NAMALWA (cell line): ENCODE measurements at places on chromosomes 16 and 17.
A peak's percentile ranks its signal among the peaks of the same experiment; 100 is the strongest.

DNA sequence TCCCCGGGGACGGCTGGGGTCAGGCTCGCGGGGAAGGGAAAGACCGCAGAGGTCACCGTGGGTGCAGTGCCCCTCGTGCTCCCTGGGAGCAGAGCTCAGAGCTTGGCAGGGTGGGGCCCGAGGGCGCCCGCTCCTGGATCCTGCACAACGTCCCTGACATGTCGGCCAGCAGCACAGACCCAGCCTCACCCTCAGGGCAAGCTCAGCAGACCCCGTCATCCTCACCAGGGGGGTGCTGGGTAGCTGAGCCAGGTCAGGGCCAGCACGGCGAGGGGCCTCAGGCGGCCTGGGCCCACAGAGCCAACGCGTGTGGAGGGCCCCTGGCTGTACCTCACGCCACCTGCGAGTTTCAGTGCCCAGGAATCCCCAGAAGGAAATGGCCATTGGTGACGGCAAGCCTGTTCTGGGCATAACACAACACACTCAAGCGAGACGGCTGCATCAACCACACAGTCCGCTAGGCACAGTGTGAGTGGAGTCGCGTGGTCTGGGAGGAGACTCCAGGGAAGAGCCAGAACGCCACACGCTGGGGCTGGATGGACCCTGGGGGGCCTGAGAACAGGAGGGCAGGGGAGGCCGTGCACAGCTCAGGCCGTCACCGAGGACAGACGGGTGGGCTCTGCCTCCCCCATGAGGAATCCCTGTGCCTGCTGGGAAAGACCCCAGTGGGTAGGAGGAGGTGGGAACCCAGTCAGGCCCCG lies 60.3 kb downstream of the ZNF778 start:
- peak; percentile 25 for DNase-seq

- DNase-seq: no peak
Observed at GRCh38 chr17:14038206-14038605, 31.1 kb upstream of the COX10 start.

DNA sequence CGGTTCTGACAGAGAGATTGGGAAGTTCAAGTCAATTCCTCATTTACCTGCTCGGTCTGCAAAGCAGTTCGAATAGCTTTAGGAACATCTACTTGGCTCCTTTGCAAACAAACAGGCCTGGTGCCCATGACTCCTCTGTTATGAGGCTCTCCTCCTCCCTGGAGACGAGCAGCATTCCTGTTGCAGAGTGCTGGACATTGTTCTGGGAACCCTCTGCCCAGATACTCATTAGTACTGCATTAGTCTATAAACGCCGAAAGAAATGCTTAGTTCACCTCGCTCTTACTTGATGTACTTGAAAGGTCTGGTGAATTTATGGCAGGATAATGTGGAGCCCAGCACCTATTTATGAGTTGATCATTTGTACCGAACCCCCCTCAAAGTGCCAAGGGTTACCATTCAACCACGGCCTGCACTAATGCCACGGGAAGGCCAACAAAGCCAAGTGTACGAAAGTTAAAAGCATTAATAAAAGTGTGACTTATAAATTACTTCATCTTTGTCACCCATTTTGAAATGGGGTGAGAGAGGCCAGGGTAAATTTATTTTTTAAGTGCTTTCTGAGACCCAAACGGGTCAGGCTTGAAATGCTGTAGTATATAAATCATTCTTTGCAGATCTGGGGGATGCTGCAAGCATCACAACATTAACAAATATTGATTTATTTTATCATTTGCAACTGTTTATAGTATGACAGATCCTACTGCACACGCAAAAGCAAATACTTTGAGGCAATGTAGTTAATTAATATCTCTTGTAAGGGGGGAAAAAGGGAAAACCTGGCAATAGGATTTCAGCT lies 478.9 kb upstream of the PSMD7 start:
- no peak for DNase-seq

- DNase-seq: no peak
Observed at GRCh38 chr16:50673496-50674275, 7.4 kb downstream of the SNX20 start.

DNA sequence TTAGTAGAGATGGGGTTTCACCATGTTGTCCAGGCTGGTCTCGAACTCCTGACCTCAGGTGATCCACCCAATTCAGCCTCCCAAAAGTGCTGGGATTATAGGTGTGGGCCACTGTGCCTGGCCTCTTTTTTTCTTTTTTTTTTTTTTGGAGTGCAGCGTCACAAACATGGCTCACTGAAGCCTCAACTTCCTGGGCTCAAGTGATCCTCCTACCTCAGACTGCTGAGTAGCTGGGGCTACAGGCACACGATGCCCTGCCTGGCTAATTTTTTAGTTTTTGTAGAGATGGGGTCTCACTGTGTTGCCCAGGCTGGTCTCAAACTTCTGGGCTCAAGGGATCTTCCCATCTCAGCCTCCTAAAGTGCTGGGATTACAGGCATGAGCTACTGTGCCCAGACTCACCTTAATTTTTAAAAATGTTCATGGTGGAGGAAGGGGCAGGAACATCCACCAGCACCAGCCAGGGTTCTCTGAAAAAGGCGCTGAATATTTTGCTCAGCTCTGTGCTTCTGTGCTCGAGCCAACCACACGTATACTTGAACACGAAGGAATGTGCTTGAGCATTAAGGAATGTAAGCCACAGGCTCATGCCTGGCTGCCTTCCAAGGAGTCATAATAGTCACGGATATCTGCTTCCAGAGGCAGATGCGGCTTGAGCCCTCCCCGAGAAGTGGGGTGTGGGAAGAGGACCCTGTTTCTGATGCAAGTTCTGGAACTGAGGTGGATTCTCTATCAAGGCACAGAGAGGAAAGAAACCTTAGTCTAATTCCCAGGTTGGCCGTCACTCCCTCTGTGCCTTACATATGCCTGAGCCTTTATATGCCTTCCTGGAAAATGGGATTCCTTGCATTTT lies 65.5 kb upstream of the CREBBP start:
- no peak for DNase-seq
